ENCODE measurements at places on chromosomes 3 and 15.

- no peak for DNase-seq
Observed at GRCh38 chr3:134810850-134811249, 15.8 kb downstream of the EPHB1 start.

DNA sequence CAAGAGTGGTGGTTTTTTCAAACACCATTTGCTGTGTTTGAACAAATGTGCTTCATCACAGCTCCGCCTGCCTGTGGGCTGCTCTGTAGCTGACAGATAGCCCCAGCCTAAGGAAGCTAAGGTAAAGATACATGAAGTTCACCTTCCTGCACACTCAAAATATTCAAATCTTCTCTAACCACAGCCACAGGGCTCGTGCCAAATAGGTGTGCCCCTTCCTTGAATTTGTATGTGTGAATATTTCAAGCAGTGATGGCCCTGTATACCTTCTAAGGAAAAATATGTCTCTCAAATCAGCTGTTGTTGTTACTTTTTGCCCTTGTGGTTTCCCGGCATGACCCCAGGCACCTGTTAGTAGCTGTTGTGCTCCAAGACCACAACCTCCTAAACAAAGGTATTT is 92.8 kb downstream of the CCNL1 start:
- no peak for DNase-seq

- no peak for DNase-seq
Observed at GRCh38 chr3:67745296-67745695, 90.9 kb upstream of the SUCLG2 start.

DNA sequence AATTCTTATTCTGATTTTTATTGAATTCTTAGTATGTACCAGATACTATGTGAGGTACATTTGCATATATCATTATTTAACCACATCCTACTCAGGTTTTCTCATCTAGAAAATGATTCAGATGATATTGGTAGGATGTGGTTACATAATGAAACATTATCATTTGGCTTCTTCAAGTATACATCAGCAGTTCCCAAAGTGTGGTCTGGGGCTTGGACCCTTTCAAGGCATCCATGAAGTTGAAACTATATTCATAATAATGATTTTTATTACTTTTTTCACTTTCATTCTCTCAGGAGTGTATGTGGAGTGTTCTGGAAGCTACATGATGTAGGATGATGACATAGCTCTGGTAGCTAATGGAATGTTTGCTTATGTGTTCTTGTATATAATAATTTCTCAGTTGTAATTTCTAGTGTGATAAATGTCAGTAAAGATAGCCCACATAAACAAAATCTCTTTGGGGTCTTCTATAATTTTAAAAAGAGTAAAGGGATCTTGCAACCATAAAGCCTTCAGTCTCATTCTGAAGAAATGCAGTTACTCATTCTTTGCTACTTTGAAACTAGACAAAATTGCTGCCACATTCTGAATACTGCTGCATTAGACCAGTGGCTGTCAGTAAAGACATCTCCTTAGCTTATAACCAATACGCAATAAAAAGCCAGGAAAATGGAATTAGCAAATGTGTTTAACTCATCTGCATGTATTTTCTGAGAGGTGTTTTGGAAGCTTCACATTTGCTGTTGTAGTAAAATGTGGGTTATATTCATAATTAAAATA is 95.8 kb downstream of the PPARG start:
- no peak for DNase-seq

DNA sequence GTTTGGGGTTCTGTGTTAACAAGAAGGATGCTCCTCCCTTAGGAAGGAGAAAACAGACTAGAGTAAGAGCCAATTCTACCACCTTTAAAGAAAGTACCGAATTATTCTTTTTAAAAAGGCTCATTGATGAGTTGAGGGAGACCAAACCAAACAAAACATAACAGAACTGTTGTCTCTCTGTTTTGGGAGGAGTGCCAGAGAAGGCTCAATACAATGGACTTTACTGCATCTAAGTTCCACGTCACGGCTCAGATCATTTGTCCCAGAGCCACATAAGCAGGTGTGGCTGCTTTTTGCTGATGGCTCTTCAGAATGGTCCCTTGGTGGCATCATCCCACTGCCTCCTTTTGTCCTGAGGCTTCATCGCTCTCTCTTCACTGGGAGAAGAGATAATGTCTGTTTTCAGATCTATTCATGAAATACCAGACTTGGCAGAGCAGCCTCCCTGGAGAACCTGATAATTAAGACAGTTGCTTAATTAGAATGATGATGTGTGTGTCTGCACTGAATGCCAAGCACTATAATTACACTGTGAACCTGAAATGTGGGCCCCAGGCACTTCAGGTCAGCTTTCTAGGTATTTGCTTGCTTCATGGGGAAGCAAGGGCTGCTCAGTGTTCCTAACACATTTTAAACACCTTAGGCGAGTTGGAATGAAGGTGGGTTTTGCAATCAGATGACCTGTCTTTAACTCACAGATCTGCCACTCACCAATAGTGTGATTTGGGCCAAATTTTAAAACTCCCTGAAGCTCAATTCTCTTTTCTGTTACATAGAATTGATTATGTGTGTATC is 335.2 kb upstream of the MCTP2 start:
- no peak for DNase-seq

Data from activated CD4-positive, alpha-beta T cell treated with anti-CD3 and anti-CD28 coated beads, Interleukin-2, amount 50 U/mL, for 4 hours (primary cell).